ENCODE measurements at places on chromosomes 11 and 22.

- DNase-seq, result no peak
These were observed 38.5 kb downstream of the IGHMBP2 start for GRCh38 chr11:68942095-68942620.

- no peak for DNase-seq
These were observed 16.0 kb downstream of the USP47 start for GRCh38 chr11:11857769-11858168.

GRCh38 chr11:57336111-57336666 is 497 bp upstream of the SSRP1 start:
- no peak for DNase-seq

- no peak for DNase-seq
These were observed 26.9 kb downstream of the PICALM start for GRCh38 chr11:86041975-86042378.

- no peak for DNase-seq
These were observed 16.9 kb downstream of the UPB1 start for GRCh38 chr22:24512043-24512442.

DNA sequence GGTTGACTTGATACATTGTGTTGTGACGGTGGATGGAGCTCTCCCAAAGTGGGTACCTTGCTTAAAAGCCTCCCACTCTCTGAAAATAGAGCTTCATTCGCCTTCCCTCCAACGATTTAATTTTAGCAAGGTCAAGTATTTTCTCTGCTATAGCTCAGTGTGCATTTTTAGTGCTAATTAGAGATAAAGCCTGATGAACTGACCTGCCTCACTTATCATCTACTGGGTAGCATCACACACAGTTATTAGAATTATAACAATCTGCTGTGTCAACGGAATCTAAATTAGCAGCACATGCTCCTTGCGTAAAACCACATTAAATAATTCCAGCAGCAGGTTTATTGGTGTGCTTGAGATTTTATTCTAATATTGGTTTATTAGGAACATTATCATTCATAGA is 701.7 kb downstream of the NELL1 start:
- no peak for DNase-seq

DNA sequence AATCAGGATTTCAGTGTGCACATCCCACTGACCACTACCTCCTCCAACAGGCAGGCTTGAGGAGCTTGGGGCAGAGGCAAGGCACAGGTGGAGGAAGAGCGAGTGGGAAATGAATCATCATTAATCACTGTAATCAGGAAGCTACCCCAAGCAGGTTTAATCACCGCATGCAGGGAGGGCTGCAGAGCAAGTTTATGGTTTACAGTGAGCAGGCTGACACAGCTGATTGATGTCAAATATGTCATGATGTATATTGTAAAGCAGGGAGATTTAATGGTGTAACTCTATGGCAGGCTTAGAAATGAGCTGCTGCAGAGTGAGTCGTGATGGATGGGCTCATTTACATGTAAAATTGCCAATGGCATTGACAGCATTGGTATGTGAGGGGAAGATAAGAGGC is 441.0 kb downstream of the NTM start:
- DNase-seq, result no peak

DNA sequence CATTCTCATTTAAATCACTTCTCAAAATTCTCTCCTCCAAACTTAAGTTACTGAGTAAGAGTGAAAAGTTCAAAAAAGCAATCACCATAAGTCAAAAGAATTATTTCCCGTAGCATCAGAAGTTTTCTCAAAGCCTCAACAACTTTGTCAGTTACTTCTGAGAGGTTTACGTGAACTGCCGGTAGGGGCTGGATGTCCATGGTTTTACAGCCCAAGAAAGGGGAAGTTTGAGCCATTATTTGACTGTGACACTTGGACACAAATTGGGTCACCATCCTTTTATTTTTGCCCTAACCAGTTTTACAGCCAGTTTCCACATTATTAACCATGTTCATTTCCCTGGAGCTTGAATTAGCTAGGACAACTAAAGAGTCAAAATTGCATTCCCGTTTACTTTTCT is 7.5 kb downstream of the POU2AF3 start:
- no peak for DNase-seq

DNA sequence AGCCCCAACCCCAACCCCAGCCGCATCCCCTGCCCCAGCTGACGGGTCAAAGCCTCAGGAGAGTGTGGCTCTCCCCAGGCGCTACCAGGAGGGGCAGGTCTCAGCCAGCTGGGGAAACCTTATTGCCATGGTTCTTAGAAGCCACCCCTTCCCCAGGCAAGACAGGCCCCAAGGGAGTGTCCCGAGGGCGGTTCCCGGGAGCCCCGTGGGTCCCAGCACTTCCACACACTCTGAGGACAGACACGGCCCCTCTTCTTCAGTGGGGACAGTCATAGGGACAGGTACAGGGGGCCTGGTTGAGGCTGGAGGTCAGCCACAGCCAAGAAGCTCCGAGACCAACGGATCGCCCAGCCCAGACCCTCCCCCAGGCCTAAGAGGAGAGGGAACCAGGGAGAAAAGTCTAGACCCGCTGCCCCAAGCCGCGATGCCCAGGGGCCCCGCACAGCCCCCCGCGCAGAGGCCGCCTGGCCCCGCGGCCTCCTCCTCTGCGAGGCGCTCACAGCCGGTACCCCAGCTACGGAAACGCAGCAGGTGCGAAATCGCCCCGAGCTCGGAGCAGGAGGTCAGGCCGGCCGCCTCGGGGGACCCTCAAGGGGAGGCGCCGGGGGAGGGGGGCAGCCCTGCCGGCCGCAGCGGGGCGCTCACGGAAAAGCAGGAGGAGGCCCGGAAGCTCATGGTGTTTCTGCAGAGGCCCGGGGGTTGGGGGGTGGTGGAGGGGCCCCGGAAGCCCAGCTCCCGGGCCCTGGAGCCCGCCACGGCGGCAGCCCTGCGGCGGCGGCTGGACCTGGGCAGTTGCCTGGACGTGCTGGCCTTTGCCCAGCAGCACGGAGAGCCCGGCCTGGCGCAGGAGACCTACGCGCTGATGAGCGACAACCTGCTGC is 2.6 kb downstream of the KLHDC7B start:
- no peak for DNase-seq

DNA sequence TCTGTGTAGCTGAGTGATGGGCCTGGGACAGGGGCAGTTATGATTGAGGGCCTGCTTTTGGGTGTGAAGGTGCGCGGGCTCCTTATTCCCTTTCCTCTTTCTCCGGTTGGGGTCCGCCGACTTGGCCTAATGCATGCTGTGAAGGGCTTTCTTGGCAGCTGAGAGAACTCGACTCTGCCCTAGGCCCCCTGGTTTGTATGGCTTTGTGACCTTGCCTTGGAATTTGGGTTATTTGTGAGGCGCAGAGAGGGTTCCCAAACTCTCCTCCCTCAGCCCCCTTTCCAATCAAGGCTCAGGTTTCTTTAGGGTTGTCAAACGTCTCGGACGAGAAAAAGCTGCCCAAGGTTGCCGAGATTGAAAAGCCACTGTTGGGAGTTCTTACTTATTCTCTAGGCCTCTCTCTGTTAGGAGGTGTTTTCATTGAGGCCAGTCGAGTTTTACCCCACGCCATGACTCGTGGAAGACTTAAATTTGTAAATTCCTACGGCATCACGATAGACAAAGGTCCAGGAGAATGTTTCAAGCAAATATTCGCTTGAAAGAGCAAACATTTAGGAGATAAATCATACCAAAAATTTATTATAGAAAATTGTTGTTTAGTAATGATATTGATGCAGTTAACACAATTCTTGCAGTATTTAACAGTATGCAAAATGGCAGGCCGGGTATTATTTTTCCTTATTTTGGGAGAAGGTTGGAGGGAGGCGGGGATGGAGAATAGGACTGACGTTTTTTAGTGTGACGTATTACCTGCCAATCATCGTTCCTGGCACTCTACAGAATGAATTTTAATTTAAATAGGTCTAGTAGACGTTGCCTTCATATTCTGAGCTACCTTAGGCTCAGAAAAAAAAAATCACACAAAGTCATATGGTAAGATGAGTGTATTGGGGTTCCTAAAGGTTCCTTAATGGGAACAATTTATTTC is 689 bp downstream of the PDHX start:
- no peak for DNase-seq

GRCh38 chr22:40922484-40923303 is 28.5 kb upstream of the RBX1 start:
- no peak for DNase-seq

- DNase-seq, result no peak
These were observed at the start of gene SCARF2 for GRCh38 chr22:20437613-20438426. Gene SCARF2 (minus strand): TSS chr22:20437825. CDS start chr22:20437754, 71 bp downstream.

DNA sequence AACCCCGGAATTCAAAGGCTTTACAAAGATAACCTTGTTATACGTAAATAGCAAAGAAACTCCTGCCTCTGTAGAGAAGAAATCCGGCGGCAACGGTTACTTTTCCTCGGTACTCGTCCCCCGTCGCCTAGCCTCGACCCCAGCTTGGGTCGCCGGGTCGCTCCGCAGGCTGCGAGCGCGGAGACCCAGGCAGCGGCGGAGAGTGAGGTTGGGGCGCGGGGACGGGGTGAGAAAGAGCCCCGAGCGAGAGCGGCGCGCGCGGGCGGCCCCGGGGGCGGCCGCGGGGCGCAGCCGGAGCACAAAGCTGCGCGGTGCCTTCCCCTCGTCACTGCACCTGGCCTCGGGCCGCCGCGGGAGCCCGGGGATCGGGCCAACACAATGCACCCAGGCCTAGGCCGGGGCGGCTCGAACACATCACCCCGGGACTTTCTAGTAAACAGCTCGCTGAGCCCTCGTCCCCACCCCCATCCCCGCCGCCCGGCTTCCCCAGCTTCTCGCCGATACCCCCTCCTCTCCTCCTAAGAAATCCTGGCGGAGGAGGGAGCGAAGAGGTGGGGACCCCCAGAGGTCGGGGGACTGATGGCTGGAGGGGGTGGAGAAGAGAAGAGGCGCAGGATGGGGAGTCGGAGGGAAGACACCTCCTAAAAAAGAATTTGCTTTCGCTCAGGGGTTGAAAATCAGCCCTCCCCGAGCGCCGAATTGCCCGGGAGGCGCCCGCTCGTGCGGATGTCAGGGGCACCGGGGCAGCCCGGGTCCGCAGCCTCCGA is 845 bp downstream of the MPPED2 start:
- DNase-seq, result no peak

DNA sequence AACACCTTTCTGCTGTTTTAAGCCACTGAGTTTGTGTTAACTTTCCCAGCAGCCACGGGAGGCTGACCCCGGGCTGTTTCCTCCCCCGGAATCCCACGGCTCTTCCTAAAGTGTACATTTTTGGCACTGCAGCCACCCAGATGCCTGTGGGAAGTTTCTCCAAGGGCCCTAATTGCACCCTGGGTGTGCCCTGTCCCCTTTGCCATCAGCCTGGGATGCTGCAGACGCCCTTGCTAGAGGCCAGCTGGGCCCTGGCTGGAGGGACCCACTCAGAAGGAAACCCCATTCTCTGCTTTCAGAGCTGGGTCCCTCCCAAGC is 883.3 kb downstream of the BRD1 start:
- no peak for DNase-seq

- no peak for DNase-seq
These were observed 56.2 kb downstream of the BCL2L13 start for GRCh38 chr22:17694752-17695151.

GRCh38 chr11:102390667-102391465 is 43.9 kb downstream of the BIRC2 start:
- peak; percentile 16 for DNase-seq

GRCh38 chr11:132409573-132410355 is 1039.3 kb downstream of the NTM start:
- no peak for DNase-seq

- no peak for DNase-seq
These were observed 95.5 kb upstream of the TMEM45B start for GRCh38 chr11:129720156-129720555.
